Left renal pelvis (tissue), 4 donors: ENCODE measurements at places on chromosomes 12 and 14.

DNA sequence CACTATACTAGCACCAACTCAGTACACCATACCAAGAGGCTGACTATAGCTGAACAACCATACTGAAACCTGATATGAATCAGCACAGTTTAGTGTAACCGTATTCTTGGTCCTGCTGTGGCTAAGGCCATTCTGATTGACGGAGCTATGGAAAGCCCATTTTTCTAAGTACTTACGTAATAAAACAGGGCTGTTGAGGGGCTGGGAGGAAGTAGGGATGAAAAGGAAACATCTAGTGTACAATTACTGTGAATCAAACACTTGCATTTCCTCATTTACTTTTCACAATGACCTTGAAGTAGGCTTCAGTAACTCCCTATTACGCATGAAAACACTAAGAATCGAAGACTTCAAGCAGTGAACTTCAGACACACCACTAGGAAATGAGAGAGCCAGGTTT is 198.2 kb downstream of the BTG1 start:
- no peak for DNase-seq

GRCh38 chr14:53953828-53954550 is 2.6 kb downstream of the BMP4 start:
- no peak for DNase-seq

GRCh38 chr12:49264466-49264872 is 413 bp upstream of the TUBA1C start:
- DNase-seq, result no peak

GRCh38 chr14:75250800-75251199 is 27.8 kb upstream of the FOS start:
- no peak for DNase-seq

- no peak for DNase-seq
Observed at GRCh38 chr14:95692109-95692508, 5.9 kb downstream of the TCL1B start.

DNA sequence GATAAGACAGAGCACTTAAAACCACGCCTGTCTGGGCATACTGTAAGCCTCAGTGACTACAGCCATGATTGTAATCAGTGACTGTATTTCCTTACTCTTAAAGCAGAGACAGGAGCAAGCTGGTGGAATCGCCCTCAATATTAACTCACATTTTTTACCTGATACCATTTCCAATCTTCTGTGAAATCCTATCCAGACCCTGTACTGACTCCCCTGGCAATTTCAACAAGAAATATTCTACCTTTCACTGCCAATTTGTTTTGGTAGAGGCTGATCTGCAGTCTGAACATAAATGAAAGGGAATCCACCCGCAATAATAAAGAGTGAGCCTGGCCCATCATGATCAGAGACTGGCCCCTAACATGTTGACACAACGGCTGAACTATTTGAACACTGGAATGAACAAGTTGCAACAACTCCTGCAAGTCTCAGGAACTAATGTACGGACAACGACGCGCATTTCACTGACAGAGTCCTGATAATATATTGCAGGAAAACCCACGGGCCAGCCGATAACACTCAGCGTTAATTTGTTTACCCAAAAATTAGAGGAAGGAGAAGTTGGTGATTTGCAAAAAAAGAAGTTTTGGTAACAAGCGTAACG is 195.5 kb upstream of the BTG1 start:
- no peak for DNase-seq

GRCh38 chr12:68557011-68557730 is 53.5 kb upstream of the RAP1B start:
- DNase-seq, result no peak

DNA sequence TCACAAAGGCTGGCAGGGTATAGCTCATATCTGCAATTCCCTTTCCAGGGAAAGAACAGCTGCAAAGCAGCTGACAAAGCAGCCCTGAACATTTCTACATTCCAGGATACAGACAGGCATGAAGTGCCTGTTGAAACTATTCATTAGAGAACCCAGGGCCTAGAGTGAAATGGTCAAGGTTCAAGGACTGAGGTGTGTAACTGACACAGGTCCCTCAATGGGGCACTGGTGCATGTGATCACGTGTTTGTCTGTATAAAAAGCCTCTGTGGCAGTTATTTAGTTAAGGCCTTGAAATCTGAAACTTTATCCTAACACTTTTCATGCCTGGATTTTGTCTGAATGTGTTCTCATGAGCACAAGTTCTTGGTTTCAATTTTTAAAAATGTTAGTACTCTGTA is 47.1 kb downstream of the GIT2 start:
- no peak for DNase-seq

DNA sequence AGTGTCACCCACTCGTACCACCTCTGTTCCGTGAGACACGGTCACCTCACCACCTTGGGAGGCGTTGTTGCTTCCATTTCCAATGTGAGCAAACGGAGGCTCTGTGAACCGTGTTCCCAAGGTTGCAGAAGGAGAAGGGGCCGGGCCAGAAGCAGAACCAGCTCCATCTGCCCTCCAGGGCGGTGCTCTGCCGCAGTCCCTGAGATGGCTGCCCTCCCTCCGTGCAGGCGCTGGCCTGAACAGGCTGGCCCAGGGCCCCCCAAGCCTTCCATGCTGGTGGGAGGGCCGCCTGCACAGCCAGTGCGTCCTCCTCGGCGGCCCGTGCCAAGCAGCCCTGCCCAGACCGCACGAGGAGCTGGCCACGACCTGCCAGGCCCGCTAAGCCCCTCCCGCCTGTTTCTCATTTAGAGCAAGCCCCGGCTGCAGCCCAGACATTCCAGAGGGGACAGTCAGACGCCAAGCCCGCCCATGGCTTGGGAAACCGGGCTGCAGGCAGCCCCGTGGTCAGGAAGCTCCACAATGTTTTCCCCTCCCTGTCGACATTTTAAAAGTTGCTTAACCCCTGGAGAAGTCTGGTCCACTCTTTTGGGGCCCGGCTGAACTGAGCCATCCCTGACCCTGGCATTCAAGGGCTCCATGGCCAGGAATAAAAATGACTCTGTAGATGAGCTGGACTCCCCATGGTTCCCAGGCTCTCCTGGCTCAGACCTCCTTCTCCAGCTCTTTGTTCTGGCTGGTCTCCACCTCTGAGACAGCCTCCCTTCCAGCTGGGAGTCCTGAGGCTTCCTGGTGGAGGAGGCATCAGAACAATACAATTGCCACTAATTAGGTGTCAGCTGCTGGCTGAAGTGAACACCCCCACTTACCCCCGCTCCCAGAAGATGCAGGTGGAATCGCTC is 236.0 kb downstream of the BCL11B start:
- peak; percentile 29 for DNase-seq

- no peak for DNase-seq
Observed at GRCh38 chr12:70670948-70671347, 33.7 kb upstream of the PTPRB start.

GRCh38 chr12:82186282-82186681 is 171.9 kb downstream of the CCDC59 start:
- no peak for DNase-seq

DNA sequence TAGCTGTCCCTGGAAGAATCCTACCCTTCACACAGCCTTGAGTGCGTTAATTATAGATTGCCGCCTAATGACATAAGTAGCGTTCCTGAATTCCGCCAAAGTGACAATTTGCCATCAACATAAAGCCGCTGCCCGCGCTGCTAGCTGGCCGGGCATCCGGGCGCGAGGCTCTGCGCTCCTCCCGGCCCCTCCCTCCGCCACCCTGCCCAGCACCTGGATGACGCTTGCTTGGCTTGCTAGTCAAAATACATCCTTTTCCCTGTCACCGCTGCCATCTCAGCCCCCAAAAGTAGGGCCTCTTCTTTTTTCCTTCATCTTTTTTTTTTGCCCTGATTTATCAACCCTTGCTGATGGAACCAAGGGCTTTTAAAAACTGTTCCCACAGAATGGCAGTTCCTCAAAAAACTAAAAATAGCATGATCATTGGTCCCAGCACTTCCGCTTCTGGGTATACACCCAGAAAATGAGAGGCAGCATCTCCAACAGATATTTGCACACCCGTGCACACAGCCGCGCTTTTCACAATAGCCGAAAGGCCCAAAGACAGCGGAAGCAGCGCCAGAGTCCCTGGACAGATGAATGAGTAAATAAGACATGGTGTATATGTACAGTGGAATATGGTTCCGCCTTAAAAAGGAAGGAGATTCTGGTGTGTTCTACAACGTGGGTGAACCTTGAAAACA is 235.2 kb downstream of the BCL11B start:
- no peak for DNase-seq

- no peak for DNase-seq
Observed at GRCh38 chr14:45201905-45202304, 51.1 kb downstream of the MIS18BP1 start.

DNA sequence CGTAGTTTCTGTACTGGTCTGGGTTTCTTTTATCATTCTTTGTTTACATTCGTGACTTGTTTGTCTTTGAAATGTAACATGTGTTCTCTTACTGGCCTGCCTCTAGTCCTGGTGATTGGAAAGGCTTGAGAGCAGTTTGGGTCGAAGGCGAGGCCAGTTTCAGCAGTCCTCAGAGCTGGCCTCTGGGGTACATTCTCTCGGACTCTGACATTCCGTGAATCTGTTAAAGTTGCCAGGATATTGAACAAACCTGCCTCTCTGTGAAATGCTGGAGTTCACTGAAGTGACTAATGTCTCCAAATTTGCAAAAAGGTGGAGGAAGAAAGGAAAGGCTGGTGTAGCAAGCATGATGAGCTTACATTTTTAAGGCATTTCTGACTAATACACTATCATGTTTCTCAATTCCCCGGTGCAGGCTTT is 1.5 kb downstream of the PLEKHA5 start:
- DNase-seq, result peak; percentile 45

DNA sequence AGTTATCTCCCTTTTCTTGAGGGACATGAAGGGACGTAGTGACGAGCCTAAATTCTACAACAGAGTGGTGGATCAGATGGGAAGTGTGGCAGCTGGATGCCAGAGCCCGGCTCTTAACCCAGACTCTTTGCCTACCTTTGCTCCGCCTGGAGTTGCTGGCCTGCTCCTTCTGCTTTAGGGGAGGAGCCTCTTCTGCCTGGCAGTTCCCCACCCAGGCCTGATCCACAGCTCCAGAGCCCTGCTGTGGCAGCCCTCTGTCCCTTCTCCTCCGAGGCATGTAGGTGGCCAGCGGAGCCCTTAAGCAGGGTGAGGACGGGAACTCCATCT is 2.3 kb upstream of the PRPH start:
- DNase-seq, result no peak

- no peak for DNase-seq
Observed at GRCh38 chr14:106509807-106510206, 983.4 kb downstream of the TMEM121 start.
